ENCODE measurements at places on chromosomes 6 and 20.
A peak's percentile ranks its signal among the peaks of the same experiment; 100 is the strongest.

DNA sequence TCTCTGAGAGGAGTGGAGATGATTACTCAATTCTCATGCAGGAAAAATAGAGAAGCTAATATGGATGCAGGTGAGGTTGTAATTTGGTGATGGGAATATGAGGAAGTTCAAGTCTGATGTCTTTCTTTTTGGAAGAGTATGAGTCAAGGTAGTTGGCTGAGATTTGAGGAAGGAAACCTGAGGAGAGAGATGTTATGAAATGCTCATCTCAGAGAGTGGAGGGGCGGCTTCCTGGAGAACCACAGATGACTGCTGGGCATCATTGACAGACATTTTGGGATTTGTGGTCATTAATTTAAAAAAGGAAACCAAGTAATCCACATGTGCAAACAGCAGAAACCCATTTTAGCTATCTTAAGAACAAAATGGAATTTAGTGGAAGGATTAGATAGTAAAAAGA, 72.5 kb upstream of the UST start:
- DNase-seq: no peak

DNA sequence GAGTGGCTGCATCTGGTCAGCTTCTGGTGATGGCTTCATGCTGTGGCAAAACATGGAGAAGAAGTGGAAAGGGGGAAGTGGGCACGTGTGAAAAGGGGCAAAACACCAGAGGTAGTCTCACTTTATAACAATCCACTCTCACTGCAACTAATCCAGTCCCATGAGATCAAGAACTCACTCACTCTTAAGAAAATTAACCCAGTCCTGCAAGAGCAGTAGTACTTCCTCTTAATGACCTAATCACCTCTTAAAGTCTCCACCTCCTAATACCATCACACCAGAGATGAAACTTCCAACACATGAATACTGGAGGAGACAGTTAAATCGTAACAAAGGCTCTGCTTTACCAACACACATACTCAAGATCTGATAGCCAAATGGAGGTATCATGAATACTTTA, 152.6 kb downstream of the THEMIS start:
- no peak for DNase-seq

DNA sequence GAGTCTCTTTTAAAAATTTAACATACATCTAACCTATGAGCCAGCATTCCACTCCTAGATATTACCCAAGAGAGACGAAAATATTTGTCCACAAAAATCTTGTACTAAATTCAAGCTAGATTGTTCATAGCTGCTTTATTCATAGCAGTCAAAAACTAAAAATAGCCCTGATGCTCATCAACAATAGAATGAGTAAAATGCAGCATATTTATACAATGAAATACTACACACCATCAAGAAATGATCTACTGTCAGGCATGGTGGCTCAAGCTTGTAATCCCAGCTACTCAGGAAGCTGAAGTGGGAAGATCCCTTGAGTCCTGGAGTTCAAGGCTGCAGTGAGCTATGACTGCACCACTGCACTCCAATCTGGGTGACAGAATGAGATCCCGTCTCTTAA, 22.0 kb upstream of the SRC start:
- no peak for DNase-seq

- DNase-seq: no peak
Observed at GRCh38 chr6:31169123-31169857, 1.2 kb downstream of the POU5F1 start.

GRCh38 chr20:62374331-62375152, 7.4 kb upstream of the LAMA5 start:
- no peak for DNase-seq

- no peak for DNase-seq
Observed at GRCh38 chr20:18258126-18258860, 30.0 kb upstream of the ZNF133 start.

DNA sequence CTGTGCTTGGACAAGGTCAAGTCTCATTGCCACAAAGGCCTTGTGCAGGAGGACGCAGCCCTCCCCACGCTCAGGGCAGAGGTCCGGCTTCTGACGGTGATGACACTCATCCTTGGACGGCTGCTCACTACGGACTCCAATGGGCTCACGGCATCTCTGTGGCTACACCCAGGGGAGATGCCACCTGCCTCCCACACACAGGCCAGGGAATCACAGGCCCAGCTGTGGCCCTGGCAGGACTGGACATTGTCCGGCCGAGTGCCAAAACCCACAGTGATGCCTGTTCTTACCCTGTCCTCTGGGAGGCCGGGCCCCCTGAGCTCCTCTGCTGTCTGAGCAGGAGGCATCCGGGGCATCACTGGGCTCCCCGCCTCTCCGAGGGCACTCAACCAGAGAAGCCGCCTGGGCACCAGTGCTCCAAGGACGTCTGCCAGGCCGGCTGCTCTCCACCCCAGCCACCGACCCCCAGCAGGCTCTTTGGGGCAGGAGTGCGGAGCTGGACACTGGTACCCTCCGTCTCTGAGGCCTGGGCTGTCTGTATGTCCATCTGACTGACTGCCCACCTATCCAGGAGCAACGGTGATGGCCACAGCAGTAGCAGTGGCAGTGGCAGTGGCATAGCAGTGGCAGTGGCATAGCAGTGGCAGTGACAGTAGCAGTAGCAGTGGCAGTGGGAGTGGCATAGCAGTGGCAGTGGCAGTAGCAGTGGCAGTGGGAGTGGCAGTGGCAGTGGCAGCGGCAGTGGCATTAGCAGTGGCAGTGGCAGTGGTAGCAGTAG, 1.9 kb downstream of the RBBP8NL start:
- no peak for DNase-seq

GRCh38 chr6:167163476-167164011, 5.8 kb upstream of the GPR31 start:
- no peak for DNase-seq

GRCh38 chr20:45783656-45784294, 7.9 kb downstream of the WFDC3 start:
- DNase-seq: no peak

GRCh38 chr6:127215931-127216330, 50.7 kb upstream of the RNF146 start:
- DNase-seq: no peak

GRCh38 chr20:63132715-63133471, 83.0 kb downstream of the YTHDF1 start:
- no peak for DNase-seq

DNA sequence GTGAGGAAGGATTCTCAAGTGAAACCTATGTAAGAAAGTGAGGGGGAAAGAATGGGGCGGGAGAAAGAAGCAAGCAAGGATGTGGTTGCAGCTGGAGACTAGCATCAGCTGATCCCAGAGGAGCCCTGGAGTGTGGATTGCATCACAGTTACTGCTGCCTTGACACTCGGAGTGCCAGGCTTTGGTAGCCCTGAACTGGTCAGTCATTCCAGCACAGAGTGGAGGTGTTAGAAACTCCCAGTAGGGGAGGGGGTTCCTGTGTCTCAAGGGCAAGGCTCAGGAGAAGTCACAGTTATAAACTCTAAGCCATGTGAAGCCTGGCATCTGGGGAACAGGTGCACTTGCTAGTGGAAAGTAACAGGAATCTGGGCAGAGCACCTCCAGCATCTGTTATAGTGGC, 23.5 kb downstream of the SNAP25 start:
- DNase-seq: no peak

DNA sequence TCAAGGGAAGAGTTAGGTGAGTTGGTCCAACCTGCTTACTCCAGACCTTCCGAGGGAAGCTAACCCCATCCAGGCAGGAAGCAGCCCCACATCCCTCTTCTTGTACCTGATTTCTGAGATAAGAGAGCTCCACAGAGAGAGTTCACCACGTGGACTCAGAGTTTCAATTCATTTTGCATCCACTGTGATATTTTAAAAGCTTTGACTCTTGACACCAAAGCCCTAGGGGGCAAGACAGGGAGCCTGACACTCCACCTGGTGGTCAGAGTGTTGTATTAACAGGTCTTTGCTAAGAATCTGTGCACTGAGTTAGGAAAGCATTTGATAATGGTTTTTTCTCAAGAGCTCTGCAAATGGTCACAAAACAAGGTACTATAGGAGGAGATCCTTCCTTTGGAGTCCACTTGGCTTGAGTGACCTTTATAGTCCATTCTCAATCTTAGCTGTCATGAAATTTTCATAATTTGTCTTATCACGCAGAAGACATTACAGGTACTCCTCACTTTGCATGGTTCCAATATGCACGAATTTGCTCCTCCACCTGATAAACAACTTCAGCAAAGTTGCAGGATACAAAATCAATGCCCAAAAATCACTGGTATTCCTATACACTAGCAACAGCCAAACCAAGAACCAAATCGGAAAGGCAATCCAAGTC, 56.2 kb upstream of the RIPOR2 start:
- peak; percentile 49 for DNase-seq

DNA sequence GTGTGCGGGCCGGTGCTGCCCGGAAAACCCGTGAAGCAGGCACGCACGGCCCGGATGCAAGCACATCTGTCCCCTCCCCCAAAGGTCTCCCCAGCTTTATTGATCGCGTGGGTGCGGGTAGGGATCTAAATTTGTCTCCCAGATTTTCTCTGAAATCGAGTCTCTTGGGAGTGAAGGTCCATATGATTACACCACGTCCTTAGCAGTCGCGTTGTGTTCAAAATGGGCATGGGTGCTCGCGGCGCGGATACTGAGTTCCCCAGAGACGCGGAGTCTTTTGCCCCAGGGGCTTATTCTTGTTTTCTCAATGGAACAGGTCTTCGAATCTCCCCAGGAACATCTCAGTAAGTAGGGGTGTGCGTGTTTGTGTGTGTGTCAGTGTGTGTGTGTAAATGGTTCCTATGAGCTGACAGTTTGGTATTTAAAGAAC, 2.8 kb upstream of the ZNF292 start:
- no peak for DNase-seq

GRCh38 chr6:82348130-82348529, 15.5 kb upstream of the TPBG start:
- DNase-seq: no peak

DNA sequence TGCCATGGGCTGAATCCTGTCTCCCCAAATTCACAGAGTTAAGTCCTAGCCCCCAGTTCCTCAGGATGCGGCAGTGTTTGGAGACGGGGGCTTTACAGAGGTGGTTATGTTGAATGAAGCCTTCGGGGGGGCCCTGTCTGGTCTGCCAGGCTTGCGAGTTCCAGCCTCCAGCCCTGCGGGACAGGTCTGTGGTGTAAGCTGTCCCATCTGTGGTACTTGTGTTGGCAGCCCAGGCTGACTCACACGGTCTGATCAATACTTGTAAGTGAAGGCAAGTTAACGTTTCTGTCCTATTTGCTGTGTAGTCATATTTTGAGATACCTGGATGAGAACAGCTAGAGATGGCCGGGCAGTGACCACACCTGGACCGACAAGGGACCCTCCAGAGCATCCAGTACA, 51.8 kb upstream of the GPR31 start:
- DNase-seq: no peak

DNA sequence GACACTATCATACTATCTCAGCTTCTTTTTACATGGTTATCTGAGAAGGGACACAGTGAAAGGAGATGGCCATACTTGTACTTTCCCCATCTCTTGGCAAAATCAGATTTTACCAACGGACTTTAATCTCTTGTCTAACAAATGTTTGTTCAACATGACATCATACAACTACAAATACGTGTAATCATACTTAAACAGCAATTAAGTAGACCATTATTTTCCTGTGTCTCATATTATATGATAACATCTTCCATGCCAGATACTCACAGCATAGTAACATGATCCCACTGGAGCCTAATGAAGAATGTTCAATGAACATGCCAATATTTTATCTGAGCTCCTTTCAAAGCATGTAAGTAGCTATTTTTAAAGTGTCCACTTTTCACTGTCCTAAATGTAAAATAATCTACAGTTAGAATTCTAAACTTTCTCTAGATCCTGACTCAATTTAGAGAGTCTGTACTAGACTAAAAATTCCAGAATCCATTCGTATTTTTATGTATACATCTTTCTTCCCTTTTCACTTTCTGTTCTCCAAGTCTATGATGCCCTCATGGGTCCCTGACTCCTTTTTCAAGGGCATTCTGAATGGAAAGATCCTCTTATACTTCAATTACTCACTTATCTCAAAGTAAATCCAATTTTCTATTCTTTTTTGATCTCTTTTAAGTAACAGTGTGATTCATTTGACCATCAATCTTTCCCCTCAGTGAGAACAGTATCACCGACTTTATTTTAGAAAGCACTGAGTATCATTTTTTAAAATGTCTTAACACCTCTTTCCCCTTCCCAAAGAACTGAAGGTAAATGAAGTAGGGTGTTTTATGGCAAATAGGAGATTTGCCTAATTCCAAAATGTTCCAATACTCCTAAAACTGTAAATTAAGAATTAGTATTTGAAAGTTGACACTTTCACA, 133.5 kb downstream of the CDK19 start:
- no peak for DNase-seq

DNA sequence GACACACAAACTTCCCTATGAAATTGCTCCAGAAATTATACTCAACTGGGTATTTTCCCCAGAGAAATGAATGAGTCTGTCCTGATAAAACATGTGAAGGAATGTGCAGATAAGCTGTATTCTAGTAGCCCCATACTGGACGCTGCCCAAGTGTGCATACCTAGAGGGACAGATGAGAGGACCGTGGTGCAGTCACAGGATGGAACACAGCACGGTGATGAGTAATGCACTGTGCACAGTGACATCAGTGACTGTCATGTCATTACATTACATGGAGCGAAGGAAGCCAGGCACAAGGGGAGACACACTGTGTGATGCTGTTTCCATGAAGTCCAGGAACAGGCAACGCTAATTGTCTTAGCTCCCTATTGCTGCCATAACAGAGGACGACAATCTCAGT, 155.5 kb downstream of the CDH4 start:
- DNase-seq: no peak

DNA sequence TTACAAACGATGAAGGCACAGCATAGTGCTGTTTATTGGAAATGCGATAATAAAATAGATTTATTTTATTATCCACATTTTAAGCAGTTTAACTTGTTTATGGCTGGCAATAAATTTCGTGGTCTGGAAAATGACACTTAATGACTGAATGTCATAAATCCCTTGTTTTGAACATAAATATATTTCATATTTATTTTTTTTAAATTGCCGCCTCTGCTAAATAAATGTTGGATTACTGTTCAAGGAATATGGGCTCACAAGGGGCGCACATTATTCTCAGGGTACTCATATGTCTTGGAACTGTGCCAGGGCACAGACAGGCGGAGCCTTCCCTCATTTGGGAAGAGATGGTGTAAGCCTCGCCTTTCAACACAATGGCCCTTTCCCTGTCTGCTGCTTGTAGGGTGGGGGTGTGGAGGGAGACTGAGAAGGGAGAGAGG, 134.3 kb downstream of the PXDC1 start:
- no peak for DNase-seq

DNA sequence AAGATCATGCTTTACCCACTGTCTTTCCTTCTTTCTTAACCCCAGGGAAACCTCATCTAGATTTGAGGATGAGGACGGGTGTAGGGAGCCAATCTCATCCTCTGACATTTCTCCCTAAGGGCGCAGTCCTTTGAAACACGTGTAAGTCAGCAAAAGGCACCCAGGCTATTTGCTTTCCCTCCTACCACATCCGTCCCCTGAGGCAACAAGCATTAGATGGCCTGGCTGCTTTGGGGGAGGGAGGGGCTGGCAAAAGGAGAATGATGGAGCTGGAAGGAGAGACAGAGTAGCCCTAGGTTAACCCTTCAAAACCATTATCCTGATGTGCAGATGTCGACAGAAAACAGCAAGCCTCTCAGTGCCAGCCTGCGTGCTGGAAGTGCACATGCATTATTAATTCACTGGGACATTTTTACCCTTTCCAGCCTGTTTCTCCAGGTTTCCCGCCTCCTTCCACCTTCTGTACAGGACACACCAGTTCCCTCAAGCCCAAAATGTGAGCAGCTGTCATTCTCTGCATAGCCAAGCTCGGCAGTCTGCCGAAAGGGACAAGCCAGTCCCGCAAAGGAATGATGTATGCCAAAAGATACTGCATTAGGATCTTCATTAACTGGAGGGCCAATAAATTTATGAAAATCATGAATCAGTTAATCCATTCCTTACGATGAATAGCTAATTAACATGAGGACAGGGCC, 547.2 kb downstream of the CD83 start:
- DNase-seq: no peak

Measured in activated CD4-positive, alpha-beta T cell treated with anti-CD3 and anti-CD28 coated beads for 24 hours (primary cell).